ELF-1 (cell line): ENCODE measurements at places on chromosomes 3 and 15.

DNA sequence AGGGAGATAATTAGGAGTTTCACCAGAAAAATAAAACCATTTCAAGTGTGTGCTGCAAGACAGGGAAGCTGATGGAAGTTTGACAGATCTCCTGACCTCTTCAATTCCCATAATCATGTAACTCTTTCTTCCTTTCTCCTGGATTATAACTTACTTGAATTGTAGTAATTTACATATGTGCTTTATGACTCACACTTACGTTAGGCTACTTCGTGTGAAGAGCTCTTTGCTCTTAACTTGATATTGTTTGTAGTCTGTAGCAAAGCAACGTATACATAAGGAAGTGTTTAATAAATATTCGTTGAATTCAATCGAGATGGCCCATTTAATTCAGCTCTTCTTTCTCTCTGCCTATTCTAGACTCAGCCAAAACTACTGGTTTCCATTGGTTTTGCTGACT, 23.5 kb downstream of the ROBO2 start:
- no peak for DNase-seq

DNA sequence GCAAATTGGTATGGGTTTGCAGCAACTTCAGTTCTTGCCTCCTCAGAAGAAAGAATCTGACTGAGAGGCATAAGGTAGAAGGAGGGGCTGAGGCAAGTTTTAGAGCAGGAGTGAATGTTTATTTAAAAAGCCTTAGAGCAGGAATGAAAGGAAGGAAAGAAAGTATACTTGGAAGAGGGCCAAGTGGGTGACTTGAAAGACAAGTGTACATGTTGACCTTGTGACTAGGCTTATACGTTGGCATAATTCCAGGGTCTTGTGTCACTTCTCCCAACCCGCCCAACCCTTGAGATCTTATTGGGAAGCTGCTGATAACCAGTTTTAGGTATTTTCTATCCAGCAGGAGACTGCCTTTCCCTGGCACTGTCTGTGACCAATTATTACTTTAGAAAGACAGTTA, 436.9 kb upstream of the ZNF717 start:
- DNase-seq: no peak

DNA sequence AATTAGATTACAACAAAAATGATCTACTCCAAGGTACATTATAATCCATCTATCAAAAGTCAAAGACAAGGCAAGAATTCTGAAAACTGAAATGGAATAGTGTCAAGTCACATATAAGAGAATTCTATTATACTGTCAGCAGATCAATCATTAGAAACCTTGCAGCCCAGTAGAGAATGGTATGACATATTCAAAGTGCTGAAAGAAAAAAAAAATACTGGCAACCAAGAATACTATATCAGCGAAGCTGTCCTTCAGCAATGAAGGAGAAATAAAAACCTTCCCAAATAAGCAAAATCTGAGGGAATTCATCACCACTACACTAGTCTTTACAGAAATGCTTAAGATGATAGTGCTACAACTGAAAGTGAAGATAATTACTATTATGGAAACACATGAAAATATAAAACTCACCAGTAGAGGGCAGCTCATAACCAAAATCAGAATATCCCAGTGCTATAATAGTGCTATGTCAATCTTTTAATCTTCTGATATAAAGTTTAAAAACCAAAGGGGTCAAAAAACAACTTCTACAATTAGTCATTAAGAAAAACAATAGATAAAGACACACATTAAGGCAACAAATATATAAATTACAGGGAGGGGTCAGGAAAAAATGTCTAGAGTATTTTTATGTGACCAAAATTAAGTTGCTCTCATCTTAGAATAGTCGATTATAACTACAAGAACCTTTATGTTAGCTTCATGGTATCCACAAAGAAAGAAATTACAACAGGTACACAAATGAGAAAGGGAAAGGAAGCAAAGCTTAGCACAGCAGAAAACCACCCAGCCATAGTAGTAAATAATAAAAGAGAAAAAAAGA, 190.7 kb upstream of the CNTN6 start:
- DNase-seq: no peak

DNA sequence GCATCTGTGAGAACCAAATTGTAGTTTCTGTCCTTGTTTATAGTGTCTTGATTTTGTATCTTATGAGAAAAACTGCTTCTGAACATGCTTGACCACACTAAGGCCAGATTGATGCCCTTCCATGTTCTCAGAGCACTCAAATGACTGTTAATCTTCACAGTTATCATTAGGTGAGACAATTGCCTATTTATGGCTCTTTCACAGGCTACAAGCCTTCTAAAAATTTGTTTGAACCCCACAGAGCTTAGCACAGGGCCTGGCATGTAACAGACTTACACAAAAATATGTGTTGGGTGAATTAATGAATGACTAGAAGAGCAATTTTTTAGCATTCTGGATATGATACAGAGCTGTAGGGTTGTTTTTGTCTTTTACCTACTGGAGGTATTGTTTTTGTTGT, 43.1 kb downstream of the BTLA start:
- no peak for DNase-seq

GRCh38 chr3:184448321-184449160, 68.7 kb downstream of the CHRD start:
- DNase-seq: no peak

DNA sequence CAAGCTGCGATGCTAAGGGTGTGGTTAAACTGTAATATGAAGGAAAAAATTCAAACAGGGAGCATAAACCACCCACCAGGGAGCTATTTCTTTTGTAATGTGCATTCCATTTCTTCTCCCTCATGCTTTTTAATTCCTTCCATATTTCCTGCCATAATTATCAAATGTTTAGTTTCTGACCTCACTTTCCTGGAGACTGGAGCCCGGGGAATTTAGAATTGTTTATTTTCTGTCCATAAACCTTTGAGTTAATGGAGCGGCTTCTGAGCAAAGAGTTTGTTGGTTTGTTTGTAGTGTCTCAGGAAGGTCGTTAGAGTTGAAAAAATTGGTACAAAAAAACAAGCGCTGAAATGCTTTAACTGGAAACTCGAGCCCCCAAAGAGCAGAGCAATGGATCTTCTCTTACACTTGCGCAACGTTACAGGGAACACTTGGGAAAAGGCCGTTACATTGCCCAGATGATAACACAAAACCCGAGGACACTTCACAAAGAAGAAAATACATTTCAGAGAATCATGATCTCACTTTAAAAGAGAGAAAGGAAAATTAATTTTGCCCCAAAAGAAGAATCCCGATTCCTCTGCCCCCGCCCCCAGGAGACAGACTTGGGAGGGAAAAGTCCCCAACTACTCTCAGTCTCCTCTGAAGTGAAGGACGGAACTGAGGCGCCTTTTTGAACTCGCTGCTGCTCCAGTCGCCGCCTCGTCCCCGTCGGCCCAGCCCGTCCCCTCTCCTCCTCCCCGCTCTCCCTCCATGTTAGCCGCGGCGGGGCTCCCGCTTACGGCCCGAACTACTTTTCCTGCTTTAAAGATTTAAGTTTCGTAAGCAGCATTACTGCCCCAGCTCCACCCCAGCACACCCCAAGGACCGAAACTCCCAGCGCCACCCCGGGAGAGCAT, 842 bp downstream of the FSTL1 start:
- DNase-seq: peak; percentile 46

DNA sequence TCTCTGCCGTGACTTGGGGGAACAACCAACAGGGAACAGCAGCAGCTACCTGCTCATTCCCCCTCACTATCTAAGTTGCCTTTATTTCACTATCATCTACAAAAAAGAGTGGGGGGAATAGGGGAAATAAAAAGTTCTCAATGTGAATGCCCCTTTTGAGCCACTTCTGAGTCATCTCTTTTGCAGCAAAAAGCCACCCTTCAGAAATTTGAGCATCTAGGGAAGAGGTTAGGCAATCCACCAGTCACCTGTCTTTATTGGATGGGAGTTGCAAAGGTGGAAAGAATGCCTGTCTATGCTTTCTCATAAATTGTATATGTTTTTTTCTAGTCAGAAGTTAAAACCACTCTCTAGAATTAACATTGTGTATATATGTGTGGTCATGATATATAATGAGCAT, 41.1 kb downstream of the GPD1L start:
- DNase-seq: no peak

- DNase-seq: no peak
Measured at GRCh38 chr3:160402221-160403027, 3.0 kb downstream of the SMC4 start.

- DNase-seq: peak; percentile 34
Measured at GRCh38 chr3:33883538-33883950, 85.1 kb downstream of the PDCD6IP start.

DNA sequence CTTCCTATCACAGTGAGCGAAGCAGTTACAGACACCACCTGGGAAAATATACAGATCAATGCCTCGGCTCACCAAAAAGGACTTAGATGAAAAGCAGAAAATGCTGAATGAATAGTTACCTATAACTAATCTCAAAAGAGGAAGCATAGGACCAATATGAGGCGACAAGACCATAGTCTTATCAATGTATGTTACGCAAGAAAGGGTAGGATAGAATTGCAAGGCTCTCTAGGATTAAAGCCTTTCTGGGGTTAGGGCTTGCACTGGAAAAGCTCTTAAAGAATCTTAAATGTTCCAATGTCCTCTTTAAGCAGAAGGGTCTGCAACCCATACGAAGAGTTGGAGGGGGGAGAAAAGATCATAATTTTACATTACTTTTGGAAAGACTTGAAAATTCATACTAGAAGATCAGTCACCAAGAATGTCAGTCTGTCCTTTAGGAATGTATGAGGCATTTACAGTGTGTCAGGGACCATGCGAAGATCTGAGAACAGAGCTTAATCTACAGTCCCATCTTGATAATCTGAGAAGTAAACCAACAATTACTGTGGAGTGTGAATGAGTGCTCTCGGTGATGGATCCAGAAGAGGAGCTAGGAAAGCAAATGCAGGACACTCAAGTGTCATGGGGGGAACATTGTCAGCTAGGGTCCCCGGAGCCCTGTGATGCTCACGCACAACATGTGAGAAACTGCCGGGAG, 185.9 kb downstream of the GREM1 start:
- no peak for DNase-seq
